Ascending aorta (tissue), 2 donors: ENCODE measurements at places on chromosomes 3 and 15.

GRCh38 chr3:169384573-169384972, 278.9 kb downstream of the MECOM start:
- no peak for DNase-seq

DNA sequence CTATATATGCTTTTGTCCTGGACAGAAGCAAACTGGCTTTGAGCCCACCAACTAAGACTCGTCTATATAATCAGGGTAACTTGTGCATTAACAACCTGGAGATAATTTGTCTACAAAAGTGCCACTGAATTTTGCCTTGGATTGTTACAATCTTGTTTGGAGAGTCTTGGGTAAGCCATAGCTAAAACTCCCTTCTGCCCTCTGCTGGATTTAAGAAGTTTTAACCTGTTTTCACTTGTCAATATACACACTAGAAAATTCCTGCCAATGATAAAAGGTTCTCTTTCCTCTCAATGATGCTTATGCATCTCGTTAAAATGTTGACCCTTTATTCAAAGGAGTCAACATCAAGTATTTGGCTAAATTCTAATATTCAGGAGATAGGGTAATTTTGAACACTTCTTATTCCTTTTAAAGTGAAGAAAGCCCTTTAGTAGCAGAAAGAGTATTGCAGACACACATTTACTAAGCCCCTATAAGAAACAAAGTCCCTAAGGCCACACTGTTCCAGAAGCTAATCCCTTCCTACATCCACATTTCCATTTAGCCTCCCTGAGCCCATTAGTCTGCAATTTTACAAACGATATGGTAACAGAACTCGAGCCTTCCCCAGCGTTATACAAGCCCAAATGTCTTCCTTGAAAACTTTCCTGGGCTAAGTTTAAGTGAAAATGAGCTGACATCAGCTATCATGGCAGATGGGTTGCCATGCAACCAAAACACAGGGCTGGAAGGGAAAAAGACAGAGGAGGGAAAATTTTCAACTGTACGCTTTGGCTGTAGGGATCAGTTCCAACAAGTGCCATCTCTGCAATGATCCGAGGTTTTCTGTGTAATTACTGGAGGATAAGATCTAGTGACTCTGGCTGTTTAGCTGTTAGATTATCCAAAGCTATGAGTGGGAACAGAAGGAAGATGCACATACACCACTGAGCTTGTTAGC, 75.9 kb upstream of the FGF12 start:
- no peak for DNase-seq

DNA sequence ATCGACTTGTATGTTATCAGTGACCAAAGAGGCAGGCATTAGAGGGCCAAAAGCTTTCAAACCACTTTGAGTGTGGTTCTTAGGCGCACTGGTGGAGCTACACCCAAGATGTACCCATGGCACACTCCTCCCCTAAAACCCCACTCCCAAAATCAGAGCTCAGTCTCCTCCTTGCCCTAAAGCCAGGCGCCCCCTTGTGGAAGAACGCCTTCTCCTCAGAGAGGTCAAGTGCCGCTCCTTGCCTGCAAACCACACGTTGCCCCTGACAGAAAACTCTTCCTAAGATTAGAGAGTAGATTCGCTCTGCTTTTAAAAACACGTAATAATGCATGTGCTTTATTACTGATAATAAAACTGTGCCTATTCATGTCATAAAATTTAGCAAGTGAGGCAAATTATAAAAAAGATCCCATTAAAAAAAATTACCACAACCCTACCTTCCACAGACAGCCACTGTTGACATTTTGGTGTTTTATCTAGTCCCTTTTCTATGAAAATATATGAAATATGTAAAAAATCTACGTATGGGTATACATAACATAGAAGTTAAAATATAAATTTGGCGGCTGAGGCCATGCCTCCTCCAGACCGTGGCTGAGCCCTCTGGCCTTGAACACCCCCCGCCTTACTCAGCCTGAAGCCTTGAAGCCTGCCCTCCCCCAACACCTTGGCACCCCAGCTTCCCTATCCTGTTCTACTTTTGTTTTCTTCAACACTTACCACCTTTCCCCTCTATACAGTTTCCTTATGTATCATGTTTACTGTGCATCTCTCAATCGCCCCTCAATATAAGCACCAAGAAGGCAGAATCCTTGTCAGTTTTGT, 33.5 kb downstream of the BCL2L10 start:
- DNase-seq, result no peak

- DNase-seq, result no peak
These were observed 40.8 kb upstream of the SPTSSB start for GRCh38 chr3:161412123-161412522.

DNA sequence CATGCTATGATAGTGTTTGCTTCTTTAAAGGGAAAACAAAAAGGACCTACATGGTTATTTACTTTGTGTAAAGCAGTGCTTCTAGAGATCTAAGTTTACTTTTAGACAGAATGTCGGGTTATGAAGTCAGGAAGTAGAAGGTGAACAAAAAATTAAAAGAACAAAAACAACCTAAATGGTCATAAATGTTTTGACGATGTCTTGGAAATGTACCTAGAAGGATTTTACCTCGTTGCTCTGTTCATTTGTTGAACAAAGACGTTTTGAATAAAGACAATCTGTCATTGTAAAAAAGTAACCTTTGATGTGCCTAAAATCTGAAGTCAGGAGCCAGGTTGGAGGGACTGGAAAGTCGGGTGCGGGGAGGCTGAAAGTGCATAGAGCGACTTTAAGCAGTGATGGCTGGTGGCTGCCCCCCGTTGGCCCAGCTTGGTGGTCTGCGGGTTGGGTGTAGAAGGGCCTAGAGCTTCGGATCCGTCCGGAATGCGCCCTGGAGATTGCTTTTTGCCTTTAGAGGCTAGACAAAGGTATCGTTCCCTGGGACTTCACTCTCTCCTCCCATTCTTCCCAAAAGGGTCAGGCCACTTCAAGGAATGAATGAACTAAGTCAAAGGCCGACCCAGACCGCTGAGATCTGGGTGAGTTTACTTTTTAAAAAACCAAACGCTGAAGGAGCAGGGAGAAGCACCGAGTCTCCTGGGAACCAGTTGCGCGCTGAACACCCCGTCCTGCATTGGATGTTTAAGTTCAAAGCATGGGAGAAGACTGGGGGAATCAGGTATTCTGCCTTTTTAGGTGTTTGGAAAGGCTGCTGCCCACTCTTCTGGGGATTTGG, 2.1 kb downstream of the SOX14 start:
- no peak for DNase-seq

GRCh38 chr3:128495435-128495970, 2.5 kb upstream of the GATA2 start:
- peak; percentile 43 for DNase-seq
